ENCODE measurements at places on chromosomes 2 and 18.

DNA sequence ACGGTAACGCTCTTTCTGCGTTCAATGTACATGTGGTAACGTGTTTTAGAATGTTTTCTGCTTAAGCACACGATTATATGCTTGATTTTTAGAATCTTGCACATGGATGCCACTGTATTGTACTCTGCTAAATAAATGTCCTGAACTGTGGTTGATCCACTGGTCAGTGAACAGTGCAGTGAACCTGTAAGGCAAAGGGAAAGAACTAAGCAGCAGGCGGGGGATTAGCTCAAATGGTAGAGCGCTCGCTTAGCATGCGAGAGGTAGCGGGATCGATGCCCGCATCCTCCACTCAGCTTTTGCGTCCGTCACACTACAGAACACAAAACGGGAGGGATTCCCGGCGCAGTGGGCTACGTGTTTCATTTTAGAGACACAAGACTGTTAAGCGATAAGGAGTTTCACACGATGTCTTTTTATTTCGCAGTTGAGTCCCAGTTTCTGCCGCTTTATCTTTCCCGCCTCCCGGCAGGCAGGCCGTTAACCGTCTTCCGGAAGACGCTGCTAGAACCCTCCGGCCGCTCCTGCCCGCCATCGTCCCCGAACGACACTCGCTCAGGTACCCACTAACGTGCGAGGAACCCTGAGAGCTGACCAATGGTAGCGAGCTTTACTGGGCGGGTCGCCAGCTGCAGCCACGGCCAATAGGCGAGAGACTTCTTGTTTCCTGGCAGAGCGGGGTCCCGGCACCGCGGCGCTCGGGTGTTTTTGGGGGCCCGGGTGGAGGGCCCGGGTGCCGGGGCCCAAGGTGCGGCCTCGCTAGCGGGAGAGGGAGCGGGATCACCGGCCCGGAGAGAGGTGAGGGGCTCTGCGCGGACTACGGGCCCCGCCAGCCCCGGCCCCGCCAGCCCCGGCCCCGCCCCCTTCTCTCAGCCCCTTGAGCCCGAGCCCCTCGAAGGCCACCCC, at the start of gene AGBL5:
AGBL5 (plus strand) TSS at position 673 of the 906 bp plus-strand sequence. CDS start 1,291 bp downstream, outside the sequence.
- DNase-seq, result peak; percentile 71

- no peak for DNase-seq
These were observed 585.6 kb downstream of the TSN start for GRCh38 chr2:122341007-122341406.

DNA sequence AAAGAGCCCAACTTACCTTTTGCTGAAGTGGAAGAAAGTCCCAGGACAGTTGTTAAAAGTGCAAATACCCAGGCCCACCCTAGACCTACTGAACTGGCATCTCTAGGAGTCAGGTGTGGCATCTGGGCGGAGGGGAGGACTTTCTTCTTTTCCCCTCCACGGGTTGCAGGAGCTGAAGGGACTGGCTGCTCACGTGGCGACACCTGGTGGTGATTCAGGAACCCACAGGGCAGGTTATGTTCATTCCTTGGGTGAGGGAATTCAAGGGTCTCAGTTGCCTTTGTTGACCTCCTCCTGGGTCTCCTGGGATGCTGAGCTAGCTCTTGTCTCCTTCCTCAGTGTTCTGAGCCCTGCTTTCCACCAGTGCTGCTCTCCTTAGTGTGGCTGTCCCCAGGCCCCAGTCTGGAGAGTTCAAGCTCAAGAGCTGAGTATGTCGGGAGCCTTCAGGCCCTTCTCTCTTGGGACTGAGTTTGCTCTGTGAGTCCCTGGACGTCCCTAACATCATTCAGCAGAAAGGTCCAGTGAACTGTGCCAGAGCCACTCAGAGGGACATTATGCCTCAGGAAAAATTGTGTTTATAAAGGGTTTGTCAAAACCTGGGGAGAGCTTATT, 56.9 kb downstream of the DYSF start:
- no peak for DNase-seq

DNA sequence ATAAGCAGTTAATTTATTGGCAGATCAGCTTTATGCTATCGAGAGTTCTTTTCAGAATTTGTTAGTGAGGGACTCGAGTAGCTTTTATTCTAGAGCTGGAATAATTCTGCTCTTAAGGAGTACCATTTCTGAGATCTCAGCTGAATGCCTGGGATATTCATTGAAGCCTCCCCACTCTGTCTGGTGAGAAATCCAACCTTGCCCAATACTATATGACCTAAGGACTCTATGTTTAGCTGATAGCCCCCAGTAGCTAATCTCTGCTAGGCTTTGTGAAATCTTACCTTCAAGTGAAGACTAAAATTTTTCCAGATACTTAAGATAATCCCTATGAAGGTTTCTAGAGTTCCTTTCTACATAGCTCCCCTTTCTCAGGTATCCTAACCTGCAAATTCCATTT, 261.4 kb downstream of the SETBP1 start:
- DNase-seq, result no peak

- DNase-seq, result no peak
These were observed 19.7 kb upstream of the ARHGAP25 start for GRCh38 chr2:68714866-68715265.

DNA sequence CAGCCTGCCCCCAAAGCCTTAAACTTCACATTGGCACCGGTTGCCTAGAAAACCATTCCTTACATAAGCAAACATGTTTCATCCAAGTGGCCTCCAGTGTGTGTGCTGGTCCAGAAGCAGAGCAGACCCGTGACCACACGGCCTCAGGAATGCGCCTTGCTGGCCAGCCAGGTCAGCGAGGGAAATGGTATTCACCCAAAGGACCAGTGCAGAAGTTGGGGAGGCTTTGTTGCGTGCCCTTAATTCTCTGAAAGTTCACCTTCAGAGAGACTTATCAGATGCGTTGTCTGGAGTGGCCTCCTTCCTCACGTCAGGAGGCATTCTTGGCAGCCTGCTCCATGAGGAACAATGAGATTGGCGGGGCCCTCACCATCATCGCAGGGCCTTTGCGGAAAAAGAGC, 25.9 kb downstream of the NRP2 start:
- DNase-seq, result no peak

GRCh38 chr2:182023235-182023634, 37.6 kb downstream of the PPP1R1C start:
- DNase-seq, result no peak

DNA sequence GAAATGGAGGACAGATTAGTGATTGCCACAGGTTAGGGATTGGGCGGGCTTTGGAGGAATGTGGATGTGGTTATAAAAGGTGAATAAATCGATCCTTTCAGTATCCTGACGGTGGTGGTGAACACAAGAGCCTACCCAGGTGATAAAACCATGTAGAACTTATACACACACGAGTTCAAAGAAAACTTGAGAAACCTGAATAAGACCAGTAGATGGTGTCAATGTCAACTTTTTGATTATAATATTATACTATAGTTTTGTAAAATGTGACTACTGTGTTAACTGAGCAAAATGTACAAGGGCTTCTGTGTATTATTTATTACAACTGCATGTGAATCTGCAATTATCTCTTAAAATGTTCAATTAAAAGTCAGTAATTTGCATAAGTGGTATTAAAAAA, 136.3 kb downstream of the ERBB4 start:
- no peak for DNase-seq

- no peak for DNase-seq
These were observed 7.0 kb upstream of the DRC1 start for GRCh38 chr2:26394694-26395093.

- no peak for DNase-seq
These were observed 693.4 kb upstream of the TMEFF2 start for GRCh38 chr2:192888109-192888508.

DNA sequence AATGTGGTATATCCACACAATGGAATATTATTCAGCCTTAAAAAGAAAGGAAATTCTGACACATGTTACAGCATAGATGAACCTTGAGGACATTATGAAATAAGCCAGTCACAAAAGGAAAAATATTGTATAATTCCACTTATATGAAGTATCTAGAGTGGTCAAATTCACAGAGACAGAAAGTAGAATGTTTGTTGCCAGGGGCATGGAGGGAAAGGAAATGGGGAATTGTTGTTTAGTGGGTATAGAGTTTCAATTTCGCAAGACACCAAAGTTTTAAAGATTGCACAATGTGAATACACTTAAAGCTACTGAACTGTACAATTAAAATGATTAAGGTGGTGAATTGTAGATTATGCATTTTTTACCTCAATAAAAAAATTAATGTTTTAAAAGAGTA, 92.9 kb downstream of the TXNL1 start:
- DNase-seq, result no peak

- DNase-seq, result no peak
These were observed 29.6 kb upstream of the FAM117B start for GRCh38 chr2:202605174-202605573.

GRCh38 chr2:159922563-159922962, 124.6 kb upstream of the CD302 start:
- no peak for DNase-seq

Data from NCI-H524 treated with DMSO at 0.1 percent for 48 hours (cell line).